NCI-H187 (cell line): ENCODE measurements at places on chromosomes 12 and 14.

- DNase-seq = no peak
These were observed 79.9 kb downstream of the NINJ2 start for GRCh38 chr12:583251-583869.

DNA sequence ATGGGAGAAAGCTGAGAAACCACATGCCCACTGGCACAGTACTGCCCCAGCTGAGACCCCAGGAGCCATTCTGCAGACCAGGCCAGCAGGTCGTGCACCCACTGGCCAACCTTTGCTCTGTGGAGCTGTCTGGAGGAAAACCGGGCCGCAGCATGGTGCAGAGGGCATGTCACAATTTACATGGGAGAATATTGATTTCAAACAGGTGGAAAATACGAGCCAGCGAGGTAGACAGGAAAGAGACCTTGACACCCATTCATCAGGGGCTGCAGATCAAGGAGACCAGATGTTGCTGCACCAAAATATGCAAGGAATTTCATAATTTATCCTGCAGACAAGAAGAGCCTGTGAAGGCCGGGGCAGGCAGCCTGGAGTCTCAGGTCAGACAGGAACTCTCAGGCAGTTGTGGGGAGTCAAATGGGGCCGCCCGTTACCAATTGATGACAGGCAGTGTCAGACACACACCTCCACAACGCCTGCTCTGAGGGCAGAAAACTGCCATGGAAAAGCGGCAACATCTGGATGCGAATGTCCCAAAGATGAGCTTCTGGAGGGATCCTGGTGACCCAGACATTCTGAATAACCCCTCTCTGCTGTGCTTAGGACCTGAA, 74.6 kb upstream of the BCL11B start:
- DNase-seq = no peak

GRCh38 chr12:44847888-44848702, 28.0 kb downstream of the NELL2 start:
- DNase-seq = no peak

DNA sequence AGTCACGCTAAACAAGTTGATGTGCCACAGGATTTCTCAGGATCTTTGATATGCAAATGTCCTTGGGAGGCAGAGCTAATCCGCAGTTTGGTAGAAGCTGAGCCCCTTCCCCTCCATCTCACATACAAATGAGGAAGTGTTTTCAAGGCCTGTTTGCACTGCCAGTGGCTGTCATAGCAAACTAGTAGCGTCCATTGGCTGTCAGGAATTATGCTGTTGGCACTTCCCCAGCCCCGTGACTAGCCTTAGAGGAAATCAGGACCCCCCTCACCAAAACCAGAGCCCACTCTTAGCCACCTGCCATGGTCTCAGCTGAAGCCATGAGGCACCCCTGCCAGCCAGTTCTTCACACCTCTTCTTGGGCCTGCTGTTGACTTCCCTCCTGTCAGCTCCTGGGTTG, 253.9 kb downstream of the CACNA1C start:
- DNase-seq = no peak

DNA sequence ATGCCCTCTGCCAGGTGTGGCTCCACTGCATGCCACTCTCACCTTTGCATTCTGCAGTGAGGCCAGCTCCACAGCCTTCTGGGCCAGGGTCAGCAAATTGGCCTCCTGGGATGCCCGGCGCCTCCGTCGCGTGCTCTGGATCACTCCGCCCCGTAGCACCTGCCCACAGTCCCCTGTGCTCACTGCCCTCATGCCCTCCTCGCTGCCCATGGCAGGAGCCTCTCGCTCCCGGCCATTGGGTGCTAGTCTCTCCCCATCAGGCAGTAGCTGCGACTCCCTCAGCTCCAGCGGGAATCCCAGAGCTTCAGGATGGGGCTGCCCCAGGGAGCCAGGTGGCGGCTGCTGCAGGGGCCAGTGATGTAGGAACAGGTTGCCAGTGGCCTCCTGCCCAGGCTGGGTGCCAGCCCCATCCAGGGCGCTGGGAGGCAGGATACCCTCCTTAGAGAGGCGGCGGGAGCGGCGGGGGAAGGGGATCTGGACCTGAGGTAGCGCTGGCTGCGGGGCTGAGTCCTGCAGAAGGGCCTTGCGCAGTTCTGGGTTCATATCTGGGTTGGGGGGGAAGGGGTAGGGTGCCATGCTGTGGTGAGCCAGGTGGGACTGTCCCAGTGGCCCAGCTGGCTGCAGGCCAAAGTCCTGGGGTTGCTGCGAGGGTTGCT, 24.5 kb upstream of the PNMA1 start:
- DNase-seq = no peak

GRCh38 chr14:34741840-34742239, 27.4 kb upstream of the CFL2 start:
- no peak for DNase-seq

- no peak for DNase-seq
These were observed 221.8 kb upstream of the DCN start for GRCh38 chr12:91404441-91404840.

GRCh38 chr12:69039911-69040310, 106.9 kb upstream of the CPM start:
- DNase-seq = no peak

GRCh38 chr12:55683676-55684075, 24.0 kb downstream of the ITGA7 start:
- DNase-seq = no peak

- DNase-seq = no peak
These were observed 161.3 kb downstream of the GXYLT1 start for GRCh38 chr12:41983394-41983793.

DNA sequence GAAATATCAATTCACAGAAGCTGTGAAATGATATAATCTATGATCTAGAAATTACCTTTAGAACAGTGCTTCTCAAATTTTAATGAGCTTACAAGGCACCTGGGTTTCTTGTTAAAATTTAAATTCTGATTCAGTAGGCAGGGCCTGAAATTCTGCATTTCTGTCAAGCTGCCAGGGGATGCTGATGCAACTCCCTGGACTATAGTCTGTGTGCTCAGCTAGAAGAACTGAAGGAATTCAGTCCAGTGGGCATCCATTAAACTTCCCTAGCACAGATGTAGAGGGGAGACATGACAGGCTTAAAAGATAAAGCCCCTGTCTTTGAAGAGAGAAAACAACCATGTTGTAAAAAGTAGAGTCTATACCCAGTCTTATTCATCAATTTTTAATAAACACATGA, 441.8 kb downstream of the TMTC2 start:
- no peak for DNase-seq

DNA sequence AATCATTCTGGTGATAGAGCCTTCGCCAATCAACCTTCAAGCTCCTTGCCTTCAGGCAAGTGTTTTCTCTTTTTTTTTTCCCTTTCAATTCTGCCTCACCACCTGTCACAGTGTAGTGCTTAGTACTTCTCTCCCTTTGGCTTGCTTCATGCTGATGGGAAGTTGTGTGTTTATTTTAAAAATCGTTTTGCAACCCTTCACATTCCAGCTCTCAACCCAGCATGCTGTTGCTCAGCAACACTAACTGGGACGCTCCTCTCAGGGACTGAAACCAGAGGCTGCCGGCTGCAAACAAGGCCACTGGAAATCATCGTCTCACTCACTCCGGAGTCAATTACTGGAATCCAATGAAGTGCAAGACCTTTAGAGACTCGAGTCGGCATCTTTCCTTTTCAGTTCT, 342.7 kb downstream of the PRKD1 start:
- peak; percentile 65 for DNase-seq

- DNase-seq = no peak
These were observed 38.3 kb upstream of the PPP2R5E start for GRCh38 chr14:63581491-63581890.

- DNase-seq = no peak
These were observed 77.7 kb upstream of the C14orf132 start for GRCh38 chr14:95961481-95961880.

DNA sequence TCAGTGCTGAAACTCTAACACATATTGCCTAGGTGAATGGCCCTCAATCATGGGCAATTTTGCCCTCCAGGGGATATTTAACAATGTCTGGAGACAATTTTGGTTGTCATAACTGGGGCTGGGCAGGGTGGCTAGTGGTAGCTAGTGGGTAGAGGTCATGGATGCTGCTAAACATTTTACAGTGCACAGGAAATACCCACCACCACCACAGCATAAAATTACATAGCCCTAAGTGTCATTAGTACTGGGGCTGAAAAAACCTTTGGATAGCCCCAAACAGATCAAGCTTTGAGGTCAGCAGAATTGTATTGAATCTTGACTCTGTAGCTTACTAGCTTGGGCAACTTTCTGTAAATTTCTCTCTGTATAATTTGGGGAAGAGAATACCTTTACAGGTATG, 758.0 kb downstream of the BCL11B start:
- DNase-seq = no peak

DNA sequence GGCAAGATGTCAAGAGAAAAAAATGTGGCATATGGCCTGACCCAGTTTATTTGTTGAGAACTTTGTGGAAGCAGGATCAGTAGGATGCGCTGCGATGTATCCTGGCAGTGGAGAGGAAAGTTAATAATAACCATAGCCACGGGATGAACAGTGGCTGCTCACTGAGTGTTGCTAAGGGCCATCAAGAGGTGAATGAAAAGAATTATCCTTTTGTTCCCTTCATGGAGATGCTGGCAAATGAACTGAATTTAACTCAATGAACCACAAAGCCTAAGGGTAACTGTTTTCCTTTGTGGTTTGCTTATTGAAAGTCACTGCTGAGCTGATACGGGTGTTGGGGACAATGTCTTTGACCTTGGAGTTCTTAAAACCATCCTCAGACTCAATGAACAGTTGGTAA, 476.5 kb downstream of the APAF1 start:
- DNase-seq = peak; percentile 41

DNA sequence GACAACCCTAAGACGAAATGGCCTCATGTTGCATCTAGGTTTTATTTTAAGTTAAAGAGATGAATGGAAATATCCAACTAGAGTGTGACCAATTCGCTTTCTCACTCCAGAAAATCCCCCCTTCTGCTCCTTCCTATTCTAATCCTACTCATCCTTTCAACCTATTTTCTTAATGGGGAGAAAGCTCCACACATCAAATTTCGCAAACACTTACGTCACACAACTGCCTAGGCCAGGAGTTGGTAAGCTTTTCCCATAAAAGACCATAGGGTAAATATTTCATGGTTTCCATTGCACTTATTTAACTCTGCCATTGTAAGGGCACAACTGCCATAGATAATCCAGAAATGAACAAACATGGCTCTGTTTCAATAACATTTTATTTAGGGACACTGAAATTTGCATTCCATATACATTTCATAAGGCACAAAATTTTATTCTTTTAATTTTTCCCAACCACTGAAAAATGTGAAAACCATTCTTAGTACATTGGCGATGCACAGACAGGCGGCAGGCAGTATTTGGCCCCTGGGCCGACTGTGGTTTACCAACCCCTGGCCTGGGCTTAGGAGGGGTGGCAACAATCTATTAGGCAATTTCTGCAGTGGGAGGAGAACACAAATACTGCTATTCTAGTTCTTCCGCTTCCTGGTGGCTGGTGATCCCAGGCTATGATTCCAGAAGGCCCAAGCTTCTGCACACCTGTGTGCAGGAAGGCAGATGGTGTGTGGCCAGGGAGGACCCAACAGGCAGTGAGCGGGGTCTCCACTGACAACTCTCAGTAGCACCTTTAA, 67.2 kb upstream of the FOXN3 start:
- DNase-seq = no peak
